WTC11 (cell line): ENCODE measurements at places on chromosomes 4 and X.

DNA sequence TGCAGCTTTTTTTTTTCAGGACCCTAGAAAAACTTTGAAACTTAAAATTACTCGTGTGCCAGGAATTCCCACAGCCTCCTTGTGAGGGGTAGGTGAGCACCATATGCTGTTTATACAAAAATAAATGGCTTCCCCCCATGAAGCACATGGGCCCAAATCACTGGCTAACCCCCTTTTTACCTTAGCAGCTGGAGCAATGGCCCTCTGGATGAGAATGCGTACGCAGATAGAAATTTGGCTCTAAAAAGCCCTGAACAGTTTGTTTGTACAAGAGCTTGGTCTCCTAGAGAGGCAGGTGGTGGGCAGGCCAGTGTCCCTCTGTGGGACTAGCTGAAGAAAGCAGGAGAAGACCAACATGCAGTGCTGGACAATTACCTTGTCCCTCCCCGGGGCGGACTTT, 76.5 kb downstream of the SLC9A6 start:
- no peak for DNase-seq

- peak; percentile 28 for DNase-seq
These were observed 43.2 kb downstream of the ANOS1 start for GRCh38 chrX:8688776-8689175.

DNA sequence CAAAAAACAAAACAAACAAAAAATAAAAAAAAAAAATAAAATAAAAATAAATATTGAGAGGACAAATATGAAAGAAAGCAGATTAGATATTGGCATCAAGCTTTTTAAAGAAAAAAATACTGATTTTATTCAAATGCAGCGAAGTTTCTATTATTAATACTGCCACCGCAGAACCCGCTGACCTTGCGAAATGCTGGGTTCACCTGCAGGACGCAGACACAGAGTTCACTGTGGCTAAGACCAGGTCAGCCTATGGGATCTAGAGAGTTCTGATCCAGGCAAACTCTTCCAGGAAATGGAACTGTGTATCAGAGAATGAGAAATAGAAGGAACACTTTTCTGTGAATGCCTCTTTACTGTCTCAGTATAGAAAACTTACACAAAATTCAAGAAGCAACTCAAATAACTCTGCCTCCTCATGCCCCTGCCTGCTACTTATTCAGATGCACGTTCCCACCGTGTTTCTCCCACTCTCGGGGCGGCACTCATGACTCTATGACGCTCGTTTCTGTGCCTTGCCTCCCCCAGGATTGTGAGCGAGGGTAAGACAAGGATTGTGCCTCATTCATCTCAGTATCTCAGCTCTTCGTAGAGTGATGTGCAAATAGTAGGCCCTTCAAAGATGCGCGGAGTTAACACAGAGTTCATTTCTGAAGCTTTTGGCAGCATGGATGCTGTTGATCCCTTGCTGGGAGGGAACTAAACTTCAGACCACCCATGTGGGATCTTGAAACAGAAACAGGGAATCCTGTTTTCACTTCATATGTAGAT, 44.1 kb upstream of the TLR3 start:
- DNase-seq: no peak

DNA sequence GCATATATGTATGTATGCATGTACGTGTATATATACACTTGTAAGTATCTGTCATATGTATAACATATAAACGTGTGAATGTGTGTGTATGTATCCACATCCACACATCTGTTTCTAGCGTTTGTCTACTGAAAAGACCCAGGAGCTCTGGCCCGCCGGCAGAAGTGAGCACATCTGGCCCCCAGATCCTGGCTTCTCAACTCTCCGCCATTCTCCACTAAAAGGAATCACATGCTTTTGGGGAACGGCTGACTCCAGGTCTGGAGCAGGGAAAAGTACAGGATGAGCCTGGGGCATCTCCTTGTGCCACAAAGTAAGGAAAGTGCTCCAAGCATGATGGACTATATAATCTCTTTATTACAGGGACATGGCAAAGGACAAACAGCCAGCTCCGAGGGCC, 143.7 kb downstream of the AFAP1 start:
- no peak for DNase-seq

DNA sequence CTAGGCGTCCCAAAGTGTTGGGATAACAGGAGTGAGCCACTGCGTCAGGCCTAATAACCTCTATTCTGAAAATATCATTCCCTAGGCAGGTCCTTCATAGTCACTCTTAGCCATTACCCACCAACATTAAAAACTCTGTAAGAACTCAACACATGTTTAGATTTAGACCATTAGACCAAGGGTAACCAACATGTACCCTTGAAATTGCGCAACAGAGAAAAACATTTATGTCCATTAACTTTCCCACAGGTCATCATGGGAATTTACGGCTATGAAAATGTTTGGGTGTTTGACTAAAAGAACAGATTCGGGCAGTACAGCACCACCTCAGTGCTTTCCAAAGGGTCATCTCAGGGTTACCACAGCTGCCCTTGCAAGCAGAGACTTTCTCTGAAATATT, 7.5 kb downstream of the KLHL13 start:
- DNase-seq: no peak

GRCh38 chrX:133698298-133698697, 283.0 kb upstream of the GPC4 start:
- DNase-seq: no peak

DNA sequence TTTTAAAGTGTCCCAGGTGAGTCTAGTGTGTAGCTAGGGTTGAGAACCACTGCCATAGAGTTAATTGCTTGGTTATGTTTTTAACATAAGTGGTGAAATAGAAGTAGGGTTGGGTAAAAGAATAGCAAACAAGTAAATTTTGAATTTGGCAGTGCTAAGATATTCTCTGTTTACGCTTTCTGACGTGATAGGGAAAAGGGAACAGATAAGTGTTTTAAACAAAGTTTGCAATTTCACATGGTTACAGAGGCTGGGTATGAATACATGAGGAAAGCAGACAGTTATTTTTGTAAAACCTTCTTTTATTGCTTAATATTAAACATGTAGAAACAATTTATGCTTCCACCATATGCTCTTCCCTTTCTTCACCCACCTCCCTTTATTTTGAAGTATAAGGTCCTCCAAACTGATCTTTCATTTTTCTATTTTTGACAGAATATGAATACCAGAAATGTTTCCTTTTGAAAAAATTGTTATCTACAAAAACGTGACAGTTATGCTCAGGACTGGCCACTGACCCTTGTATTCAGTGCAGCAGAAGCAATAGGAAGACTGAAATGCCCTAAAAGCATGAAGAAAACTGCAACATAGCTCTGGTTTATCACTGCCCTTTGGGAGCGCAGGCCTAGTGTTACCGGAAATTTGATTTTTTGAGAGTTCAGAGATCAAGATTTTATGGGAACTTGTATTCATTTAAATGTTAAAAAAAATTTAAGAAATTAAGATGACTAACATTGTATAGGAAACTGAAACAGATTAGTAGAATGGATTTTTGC, 214.4 kb upstream of the ARSJ start:
- DNase-seq: no peak
